ENCODE measurements at places on chromosomes 4 and X.

GRCh38 chr4:71446479-71447081 is 107.8 kb downstream of the SLC4A4 start:
- no peak for DNase-seq

DNA sequence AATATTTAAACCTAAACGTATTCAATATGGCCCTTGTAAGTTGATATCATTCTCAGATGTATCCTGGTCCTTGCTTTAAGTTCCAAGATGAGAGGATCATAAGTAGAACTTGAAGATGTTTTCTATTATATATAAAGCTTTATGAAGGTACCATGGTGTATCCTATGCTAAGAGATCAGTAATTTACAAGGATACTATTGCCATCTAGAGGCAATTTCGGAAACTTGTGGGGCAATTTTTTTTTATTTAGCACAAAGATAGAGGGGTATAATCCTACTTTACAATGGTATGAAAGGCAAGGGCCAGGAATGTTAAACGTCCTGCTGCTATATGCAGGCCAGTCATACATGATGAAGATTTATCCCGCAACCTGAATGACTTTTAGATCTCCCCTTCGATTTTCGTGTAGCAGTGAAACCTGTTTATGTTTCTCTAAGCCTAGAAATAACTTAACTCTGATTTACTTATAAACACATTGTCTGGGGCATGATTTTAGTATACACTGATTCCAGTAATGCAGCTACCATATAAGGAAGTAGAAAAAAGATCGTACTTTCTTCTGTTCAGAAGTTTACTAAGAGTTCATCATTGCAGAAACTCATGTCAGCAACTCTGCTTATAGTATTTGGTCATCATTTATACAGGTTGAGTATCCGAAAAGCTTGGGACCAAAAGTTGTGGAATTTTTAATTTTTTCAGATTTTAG is 2.6 kb downstream of the SLC25A31 start:
- no peak for DNase-seq

- DNase-seq, result peak; percentile 12
Measured at GRCh38 chrX:8971116-8971515, 62.8 kb downstream of the FAM9B start.

DNA sequence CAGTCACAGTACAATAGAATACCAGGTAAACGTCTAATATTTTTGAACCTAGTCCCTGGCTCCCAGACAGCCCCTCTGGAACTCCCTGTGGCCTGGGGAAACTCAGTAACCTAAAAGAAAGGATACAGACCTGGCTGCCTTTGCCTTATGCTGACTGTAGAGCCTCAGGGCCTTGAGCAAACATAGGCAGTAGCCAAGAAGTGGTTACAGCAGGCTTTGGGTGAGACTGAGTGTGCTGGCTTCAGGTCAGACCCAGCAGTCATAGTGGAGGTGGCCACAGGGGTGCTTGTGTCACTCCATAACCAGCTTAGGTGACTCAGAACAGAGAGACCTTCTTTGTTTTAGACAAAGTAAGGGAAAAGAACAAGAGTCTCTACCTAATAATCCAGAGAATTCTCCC is 141.8 kb upstream of the PRDX4 start:
- no peak for DNase-seq

DNA sequence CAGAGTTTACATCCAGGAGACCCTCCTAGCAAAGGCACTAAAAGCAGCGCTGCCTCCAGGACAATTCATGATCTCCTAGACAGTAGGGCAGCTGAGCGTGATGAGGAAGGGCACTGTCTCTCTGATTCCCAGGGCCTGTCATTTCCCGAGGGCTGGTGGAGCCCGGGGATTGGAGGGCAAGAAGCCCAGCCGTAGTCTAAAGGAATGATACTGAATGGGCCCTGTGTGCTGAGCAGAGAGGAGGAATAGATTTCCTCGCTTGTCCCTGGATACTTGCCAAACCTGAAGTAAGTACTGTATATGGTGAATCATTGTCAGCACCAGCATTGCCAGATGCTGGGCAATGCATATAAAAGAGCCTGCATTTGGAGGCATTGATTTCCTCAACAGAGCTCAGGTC is 88.0 kb upstream of the SLITRK2 start:
- DNase-seq, result no peak

DNA sequence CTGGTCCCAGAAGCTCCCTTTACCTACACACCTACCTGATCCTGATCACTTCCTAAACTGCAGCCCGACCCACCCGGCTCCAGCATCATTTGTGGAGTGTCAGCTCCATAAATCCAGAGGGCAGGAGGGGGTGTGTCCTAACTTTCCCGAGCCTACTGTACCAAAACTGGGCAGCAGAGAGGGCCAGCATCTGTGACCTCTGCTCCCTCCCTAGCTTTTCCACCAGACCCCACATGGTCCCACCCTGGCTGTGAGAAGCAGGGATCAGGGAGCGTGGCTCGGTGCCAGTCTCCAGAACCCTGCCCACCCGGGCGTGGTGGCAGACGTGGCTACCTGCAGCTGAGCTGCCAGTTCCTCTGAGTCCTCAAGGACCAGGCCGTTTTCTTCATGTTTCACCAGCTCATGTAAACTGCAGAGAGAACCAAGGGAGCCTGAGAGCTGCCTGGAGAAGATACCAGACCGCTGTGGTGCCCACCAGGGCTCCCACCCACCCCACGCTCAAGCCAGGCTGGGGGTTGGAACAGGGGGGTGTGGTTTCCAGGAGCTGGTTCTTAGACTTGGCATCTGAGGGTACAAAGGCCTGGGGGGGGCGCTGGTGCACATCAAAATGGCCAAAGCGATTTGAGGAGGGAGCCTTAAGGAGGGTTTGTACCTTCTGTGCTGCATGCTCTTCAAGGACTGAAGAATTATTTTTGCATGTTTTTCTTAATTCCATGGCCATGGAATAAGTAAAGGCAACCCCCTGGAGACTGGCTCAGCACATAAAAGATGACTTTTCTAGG is 76.7 kb upstream of the DRD5 start:
- no peak for DNase-seq

GRCh38 chr4:82677327-82677726 is 115.5 kb upstream of the TMEM150C start:
- DNase-seq, result no peak

- DNase-seq, result no peak
Measured at GRCh38 chrX:142095651-142096245, 109.3 kb downstream of the MAGEC2 start.

GRCh38 chrX:110175146-110175545 is 142.7 kb downstream of the AMMECR1 start:
- no peak for DNase-seq
